Fibroblast of the aortic adventitia (primary cell): ENCODE measurements at places on chromosomes 7 and 10. TPM values are rescaled to one million over a fixed set of nuclear protein-coding genes. Genes with fewer than 3 reads are reported as not detected.

TSPAN12 gene
- total RNA-seq: 1.5 and 5.6 TPM in 2 replicates

CCDC172 gene
- total RNA-seq: not detected in 2 replicates

HACD1 gene
- total RNA-seq: 7.0 and 18.4 TPM in 2 replicates

VAX1 gene
- total RNA-seq: not detected in 2 replicates

SPAM1 gene
- not detected in 2 replicates for total RNA-seq

ASB10 gene
- total RNA-seq: not detected in 2 replicates
